Activated CD4-positive, alpha-beta memory T cell treated with anti-CD3 and anti-CD28 coated beads, Interleukin-2, amount 10 ng/mL, durations not matched to agents 7 days and 5 days (primary cell): ENCODE measurements at places on chromosomes 12 and 14. TPM values are rescaled to one million over a fixed set of nuclear protein-coding genes. Genes with fewer than 3 reads are reported as not detected.

The TAS2R42 gene
- total RNA-seq, result not detected

The KRT6A gene
- total RNA-seq, result not detected

GRCh38 chr14:105087963-105088811 is 23.0 kb upstream of the GPR132 start:
- DNase-seq, result no peak

The TAS2R46 gene
- total RNA-seq, result 0.43 TPM

The MANSC4 gene
- total RNA-seq, result not detected

DNA sequence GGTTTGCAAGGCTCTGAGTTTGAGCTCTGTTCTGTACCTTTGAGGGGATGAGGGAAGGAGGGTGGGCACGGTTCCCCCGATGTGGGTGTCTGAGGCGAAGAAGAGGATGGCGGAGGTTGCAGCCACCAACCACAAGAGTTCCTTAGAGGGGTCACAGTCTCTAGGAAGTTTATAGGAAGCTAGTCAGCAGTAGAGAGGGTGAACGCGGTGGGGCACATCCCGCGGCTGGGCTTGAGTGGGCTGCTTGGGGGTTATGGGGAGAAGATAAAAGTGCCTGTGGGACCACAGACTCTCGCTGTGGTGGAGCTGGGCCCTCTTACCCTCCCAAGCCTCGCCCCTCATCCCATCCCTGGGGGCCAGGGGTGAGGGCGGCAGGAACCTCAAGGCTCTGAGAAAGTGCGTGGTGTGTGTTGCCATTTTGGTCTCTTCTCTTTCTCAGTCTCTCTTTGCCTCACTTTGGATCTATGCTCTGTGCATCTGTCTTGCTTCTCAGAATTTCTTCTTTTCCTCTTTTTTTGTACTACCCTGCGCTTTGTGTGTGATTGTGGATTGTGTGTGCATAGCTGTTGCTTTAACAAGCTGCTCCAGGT is 2.7 kb downstream of the CD4 start:
- no peak for DNase-seq

GRCh38 chr12:107329569-107330324 is 236.4 kb upstream of the CRY1 start:
- DNase-seq, result no peak

DNA sequence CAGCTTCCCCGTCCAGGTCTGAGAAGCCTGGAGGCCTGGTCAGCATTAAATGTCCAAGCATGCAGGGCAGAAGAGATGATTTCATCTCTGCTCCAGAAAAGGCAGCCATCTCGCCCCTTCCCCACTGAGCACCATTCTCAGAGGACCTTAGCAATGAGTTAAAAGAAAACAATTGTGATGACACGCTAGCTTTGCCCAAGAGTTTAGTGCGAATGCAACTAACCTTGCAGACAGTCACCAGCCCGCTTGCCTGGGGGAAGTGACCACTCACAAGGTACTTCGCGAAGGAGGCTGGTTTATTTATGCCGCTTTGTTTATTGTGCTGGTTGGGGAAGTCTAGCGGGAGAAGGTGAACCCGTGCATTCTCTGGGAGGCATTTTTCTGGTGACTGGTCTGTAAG is 170.7 kb downstream of the RBM19 start:
- DNase-seq, result no peak

- DNase-seq, result no peak
These were observed 136.4 kb downstream of the MDGA2 start for GRCh38 chr14:47539031-47539461.

GRCh38 chr12:38919191-38919590 is 13.8 kb upstream of the CPNE8 start:
- DNase-seq, result no peak

DNA sequence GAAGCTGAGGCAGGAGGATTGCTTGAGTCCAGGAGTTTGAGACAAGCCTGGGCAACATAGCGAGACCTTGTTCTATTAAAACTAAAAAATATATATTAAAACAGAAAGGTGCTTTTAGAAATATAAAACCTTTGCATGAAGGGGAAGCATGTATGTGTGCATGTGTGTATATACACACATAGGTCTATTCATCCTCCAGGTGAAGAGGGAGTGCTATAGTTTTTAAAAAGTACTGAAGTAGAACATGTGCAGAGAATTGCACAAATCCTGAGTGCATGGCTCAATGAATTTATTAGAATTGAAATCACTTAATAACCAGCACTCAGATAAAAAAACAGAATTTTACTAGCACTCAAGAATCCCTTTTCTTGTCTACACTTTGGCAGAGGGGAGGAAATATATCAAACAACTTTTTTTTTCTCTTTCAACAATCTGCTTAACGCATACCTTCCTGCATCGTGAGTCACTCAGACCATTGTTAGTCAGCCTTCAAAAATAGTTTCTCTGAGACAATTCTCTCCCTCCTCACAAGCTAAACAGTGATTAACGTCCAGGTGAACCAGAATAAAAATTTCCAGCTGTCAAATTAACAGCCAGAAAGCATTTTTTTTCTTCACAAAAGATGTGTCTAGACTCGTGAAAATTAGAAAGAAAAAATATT is 17.7 kb upstream of the NEDD1 start:
- DNase-seq, result no peak

DNA sequence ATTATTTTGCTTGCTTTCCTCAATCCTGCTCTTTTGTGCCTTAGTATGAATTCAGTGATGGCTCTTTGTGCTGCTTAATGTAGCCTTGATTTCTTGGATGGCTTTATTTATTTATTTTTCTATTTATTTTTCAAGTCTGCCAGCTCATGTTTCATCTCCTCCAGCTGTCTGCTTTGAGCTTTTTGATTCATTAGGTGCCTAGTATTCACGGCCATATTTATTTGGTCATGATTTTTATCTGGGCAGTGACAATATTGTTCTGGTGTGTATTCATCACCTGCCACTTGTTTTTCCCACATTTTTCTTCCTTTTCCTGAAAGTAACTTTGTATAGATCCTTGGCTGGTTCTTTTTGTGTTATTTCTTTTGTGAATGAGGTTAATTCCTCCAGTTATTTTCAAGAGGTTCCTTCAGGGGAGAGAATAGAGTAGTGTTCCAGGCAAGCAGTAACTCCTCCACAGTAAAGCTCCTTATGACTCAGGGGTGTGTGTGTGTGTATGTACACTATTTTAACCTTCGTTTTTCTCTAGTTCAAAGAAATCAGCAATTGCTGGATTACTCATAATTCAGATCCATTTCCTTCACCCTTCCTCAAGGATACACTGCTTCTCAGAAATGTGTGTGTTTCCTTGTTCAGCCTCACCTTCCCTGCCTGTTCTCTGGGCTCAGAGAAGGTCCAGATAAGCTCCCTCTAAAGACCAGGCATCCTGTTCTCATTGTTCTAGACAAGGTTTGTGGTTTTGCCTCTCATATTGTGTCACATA is 51.6 kb upstream of the PMCH start:
- DNase-seq, result no peak

GRCh38 chr14:53193193-53193592 is 40.1 kb upstream of the DDHD1 start:
- no peak for DNase-seq

DNA sequence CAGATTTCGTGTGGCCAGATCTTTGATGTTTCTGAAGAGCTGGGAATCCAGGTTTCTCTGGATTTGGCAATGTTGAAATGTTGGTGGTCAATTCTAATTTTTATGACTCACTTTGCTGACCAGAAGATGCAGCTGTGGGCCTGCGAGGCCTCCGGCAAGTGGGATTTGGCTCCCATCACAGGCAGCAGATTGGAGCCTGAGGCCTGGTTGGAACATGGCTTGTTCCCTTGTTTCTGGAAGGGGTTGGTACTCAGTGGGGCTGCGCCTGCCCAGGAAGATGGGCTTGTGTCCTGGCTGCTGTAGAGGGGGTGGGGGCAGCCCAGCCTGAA is 23.1 kb downstream of the FBRSL1 start:
- no peak for DNase-seq
